ENCODE measurements at places on chromosomes 1 and 21. TPM values are rescaled to one million over a fixed set of nuclear protein-coding genes. Genes with fewer than 3 reads are reported as not detected.

DNA sequence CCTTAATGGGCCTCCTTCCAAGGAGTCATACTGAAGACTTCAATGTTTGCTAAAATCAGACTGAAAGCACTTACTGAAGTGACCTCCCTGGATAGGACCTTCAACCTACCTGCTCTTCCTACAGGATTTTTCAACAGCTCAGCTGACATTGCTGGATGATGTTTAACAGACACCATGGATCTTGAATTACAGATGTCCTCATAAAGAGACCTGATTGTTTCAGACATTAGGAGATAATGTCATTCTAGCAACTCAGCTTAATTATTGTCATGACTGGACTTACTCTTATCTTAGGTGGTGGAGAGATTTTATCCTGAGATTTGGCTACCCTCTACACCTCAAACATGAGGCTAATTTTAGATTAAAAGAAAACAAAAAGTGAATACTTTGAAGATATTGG lies 73.9 kb upstream of the SDC3 start:
- no peak for ATAC-seq

DNA sequence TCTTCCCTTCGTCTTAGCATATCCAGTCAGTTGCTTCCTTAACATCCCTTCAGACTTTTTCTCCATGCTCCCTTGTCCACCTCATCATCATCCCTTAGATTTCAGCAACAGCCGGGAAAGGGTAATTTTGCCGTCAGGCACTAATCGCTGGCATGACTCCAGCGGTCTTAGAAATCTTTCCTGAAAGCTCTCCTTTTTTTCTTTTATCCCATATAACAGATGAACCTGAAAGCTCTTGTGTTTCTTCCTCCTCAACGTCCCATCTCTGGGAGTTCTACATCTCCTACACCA lies 10.4 kb upstream of the BOLA1 start:
- ATAC-seq, result no peak

- ATAC-seq, result no peak
Observed at GRCh38 chr1:26585471-26585870, 55.9 kb downstream of the RPS6KA1 start.

DNA sequence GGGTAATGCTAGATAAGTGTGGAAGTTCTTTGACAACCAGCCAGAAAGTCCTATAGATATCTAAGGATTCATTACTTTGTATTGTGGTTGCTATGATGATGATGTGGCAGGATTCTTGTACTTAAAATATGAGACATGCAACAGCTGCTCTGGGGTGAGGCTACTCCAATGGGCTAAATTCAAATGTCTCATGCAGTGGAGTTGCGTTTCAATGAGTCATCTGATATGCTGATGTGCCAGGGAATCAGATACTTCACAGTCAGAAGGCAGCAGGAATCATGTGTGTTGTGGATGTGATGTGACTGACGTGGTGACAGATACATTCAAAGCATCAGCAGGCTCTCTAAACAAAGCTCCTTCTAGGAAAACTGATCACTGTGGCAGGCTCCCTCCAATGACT lies 66.5 kb downstream of the TSEN15 start:
- ATAC-seq, result no peak

- ATAC-seq, result peak; percentile 91
Observed at GRCh38 chr1:39408641-39409054, 82.8 kb upstream of the BMP8A start.

DNA sequence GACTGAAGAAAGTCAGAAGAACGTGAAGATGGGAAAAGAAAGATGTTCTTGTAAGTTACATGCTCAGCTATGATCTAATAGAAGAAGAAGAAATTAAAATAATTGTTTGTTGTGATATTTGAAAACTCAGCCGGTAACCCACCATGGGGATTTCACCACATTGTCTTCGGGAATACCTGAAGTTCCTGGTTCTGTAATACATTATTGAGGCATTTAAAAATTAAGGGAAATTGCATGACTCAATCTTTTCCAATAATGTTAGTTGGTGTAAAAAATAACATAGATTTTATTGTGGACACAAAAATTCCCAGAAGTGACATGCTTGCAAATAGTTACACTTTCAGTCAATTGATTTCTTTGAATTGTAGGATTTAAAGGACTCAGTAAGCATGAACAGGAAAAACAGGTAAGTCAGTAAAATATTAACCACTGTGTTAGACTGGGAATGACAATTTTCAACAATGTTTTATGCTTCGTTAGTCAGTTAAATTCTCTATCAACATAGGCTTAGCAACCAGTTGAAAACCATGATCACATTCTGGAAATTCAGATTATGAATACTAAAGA lies 745.1 kb downstream of the LTN1 start:
- no peak for ATAC-seq

GRCh38 chr21:14488672-14489204 lies 57.4 kb downstream of the SAMSN1 start:
- no peak for ATAC-seq

DNA sequence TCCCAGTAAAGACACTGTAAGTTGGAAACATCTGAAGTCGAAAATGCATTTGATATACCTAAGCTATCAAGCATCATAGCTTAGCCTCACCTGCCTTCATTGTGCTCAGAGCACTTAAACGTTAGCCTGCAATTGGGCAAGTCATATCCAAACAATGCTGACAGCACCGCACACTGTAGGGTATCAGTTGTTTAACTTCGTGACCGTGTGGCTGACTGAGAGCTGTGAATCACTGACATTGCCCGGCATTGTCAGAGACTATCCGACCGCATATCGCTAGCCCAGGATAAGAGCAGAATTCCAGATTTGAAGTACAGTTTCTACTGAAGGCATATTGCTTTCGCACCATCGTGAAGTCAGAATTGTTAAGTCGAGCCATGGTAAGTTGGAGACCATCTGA lies 41.5 kb downstream of the GALNT2 start:
- ATAC-seq, result no peak

SYT14 gene
- not detected for total RNA-seq

CFHR3 gene
- 0.36 TPM for total RNA-seq

REN gene
- total RNA-seq, result not detected

VANGL2 gene
- 12.3 TPM for total RNA-seq

ZNF593 gene
- 37.9 TPM for total RNA-seq

All from esophagus mucosa (tissue), 1 donor.